ENCODE measurements at places on chromosomes 5 and 9.

- no peak for DNase-seq
Observed at GRCh38 chr5:145768863-145769262, 66.3 kb downstream of the PRELID2 start.

DNA sequence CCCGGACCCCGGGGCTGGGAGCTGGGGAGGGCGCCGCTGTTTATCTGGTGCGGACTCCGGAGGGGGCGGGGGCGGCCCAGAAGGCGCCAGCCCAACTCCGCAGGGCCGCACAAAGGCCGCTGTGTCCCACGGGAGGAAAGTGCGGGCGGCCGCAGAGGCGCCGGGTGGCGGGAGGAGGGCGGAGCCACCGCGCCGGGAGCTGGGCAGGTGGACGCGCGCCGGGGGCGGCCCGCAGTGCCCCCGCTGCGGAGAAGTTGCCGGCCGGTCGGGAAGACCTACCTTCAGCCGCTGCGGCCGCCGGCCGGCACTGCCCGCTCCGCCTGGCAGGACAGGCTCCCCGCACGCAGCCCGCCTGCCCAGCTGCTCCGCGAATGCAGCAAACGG, 43.6 kb downstream of the NACC2 start:
- DNase-seq = peak; percentile 52

DNA sequence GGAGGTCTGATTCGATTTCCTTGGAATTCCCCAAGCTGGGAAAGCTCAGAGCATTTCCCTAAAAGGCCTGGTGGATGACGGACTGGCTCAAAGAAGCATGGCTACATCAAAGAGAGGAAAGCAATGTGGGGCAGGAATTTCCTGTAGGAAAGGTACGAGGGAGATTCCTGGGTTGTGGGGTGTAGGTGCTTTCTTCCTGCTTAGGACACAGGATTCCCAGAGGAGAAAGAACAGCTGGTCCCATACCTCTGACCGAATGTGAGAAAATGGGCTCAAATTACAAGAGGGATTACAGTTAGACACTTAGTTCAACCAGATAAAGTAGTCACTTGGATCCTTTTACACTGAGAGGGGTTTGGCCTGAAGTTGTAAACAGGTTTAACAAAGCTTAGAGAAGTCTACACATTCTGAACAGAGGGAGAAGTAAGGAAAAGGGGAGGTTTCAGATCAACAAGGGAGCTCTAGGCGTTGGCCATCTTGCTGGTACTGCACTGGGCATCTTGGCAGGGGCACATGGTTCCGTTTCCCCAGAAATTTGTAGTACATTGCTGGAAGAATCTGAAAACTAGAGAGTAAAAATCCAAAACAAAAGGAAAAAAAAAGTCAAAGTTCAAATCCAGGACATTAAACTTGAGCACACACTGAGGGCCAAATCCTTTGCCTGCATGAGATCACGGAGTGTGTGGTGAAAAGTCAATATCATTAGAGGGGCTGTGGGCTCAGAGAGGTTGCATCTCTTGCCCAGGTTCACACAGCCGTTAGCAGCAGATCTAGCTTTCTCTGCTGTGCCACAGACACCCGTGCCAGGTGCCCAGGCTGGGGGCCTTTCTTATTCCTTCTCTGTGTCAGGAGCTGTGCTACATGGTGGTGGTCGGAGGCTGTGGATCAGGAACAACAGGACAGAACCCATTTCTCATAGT, 171.3 kb downstream of the RGS3 start:
- no peak for DNase-seq

DNA sequence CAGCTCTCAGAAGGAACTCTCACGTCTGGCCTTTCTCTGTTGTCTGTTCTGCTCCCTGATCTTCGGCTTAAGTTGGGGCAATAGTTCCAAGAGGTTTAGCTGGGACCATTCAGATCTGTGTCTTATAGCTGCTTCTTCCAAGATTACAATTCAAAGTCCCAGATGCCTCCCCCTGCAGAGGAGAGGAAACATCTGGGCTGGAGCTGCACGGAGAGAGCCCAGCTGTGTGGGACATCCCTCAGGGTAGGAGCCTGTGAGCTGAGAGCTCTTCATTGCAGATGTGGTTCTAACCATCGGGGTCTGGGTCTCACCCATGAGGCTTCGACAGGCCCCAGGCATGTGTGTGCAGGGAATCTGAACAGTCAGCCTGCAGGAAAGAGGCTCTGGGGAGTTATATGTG, 9.0 kb upstream of the PHF19 start:
- no peak for DNase-seq

DNA sequence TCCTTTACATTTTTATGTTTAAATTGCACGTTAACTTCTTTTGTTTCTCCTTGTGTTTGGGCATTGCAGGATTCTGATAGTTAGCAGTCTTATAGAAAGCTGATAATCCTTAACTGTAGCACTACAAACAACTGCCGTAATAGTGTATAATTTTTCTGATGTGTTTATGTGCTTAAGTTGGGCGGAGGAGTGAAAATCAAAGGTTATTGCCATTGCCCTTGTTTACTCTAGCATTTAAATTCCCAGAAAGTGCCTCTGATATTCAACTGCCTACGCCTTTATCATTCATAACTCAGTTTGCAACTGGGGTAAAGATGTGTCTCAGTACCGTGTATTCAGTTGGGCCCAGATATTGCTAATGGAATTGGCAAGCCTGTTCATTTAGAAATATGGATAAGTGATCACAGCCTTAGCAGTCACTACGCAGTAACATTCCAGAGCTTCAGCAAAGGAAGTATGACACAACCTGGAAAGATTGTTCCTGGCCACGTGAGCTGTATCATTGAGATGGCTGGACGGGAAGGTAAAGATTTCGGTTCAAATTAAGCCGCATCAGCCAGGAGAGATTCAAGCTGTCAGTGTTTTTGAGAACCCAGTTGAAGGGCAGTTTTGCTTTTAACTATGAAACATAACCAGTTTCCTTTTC, 28.1 kb upstream of the LRRTM2 start:
- peak; percentile 21 for DNase-seq

DNA sequence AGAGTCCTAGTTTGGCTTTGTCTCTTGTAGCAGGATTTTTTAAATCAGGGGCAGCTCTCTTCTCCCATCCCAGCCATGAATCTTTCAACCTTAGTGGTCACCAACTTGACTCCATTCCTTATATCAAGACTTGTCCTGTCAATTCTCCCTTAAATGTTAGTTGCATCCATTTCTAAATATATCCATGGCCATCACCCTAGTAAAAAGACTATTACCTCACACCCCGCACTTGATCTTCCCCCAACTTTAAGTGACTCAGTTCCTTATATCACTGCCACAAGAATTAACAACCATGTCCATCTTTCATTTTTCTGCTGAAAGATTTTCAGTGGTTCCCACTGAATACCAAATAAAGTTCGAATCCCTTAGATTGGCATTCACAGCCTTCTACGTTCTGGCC, 67.0 kb downstream of the STX17 start:
- DNase-seq = no peak

- DNase-seq = no peak
Observed at GRCh38 chr5:143059355-143059754, 289.2 kb downstream of the ARHGAP26 start.

GRCh38 chr9:123996731-123997421, 14.7 kb upstream of the LHX2 start:
- no peak for DNase-seq

DNA sequence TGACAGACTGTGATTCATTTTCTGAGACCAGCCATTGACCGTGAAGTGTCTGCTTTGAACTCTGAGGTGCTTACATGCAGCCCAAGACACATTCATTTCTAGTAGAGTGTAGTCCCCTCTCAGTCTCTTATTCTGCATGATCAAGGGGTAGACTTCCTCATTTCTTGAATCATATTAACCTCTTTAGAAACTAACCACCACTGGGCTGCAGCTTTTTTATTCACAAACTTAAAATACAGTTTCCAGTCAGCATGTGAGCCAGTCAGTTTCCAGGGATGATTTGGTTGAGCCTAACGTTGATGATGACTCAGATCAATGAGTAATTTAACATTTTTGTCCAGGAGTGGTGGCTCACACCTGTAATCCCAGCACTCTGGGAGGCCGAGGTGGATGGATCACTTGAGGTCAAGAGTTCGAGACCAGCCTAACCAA, 59.2 kb downstream of the OTULIN start:
- DNase-seq = no peak

GRCh38 chr9:93091056-93091452, 5.0 kb upstream of the CARD19 start:
- DNase-seq = no peak

DNA sequence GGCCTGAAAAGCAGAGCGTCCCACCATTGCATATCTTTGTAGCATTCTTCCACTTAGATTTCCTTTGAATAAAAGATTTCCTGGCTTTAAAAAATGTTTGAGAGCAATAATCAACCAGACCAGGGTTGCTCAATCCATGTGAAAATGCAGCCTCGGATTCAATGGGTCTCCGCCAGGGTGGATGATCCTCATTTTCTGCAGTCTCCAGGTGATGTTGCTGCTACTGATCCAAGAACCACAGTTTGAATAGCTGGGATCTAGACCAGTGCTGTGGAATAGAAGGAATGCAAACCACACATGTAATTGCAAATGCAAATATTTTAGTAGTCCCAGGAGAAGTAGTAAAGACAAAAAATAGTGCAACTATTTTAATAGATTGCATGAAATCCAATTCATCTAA, 317.6 kb downstream of the IRX1 start:
- no peak for DNase-seq

DNA sequence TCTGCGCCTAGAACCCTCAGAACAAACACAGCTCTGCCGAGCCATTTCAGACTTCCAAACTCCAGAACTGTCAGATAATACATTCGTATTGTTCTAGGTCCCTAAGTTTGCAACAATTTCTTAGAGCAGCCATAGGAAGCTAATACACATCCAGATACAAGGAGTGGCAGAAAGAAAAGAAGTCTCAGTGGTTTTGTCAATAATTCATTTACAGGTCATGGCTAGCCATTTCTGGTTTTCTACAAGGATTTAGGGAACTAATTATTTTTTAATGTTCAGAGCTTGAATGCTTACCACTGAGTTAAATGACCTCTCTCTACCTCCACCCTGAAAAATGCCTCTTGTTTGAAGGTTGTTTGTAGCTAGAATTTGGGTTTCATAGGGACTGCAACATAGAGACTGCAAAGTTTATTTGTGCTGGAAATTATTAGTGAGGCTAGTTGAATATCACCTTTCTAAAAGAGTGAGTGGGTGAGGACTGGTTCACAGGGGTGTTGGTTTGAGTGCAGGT, 15.5 kb upstream of the ERMP1 start:
- DNase-seq = no peak

DNA sequence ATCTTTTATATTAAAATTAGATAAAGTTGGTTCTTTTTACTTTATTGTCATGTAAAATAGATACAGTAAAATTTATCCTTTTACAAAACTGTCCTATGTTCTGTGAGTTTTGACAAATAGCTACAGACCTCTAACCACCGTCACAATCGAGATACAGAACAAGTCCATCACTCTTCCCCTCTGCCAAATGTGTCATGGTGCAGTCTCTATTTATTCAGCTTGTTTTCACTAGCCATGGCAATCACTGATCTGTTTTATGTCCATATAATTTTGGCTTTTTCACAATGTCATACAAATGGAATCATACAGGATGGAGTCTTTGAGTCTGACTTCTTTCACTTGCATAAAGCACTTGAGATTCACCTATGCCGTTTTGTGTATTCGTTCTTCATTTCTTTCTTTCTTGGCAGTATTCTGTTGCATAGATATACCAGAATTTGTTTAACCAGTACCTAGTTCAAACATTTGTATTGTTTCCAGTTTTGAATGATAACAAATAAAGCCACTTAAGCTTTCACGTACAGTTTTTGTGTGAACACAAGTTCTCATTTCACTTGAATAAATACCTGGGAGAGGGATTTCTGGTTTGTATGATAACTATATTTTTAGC, 273.2 kb upstream of the MPDZ start:
- DNase-seq = no peak

DNA sequence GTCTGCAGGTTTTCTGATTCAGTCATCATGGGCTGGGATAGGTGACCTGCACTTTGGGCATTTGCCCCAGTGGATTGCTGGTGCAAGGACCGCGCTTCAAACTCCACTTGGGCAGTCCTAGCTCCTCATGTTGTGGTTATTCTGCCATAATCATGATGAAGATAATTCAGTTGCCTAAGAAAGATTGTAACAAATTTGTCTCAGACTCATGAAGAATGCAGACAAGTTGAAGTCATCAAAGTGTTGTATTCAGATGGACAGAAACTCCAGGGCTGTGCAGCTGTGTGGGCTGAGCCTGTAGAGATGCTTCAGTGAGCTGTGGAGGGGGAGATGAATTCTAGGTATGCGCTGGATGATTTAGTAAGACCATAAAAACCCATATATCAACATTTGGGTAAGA, 38.5 kb downstream of the TARS1 start:
- no peak for DNase-seq

GRCh38 chr5:93717162-93717561, 24.2 kb downstream of the POU5F2 start:
- DNase-seq = no peak

- DNase-seq = no peak
Observed at GRCh38 chr9:115296831-115297565, 179.0 kb upstream of the TNC start.

DNA sequence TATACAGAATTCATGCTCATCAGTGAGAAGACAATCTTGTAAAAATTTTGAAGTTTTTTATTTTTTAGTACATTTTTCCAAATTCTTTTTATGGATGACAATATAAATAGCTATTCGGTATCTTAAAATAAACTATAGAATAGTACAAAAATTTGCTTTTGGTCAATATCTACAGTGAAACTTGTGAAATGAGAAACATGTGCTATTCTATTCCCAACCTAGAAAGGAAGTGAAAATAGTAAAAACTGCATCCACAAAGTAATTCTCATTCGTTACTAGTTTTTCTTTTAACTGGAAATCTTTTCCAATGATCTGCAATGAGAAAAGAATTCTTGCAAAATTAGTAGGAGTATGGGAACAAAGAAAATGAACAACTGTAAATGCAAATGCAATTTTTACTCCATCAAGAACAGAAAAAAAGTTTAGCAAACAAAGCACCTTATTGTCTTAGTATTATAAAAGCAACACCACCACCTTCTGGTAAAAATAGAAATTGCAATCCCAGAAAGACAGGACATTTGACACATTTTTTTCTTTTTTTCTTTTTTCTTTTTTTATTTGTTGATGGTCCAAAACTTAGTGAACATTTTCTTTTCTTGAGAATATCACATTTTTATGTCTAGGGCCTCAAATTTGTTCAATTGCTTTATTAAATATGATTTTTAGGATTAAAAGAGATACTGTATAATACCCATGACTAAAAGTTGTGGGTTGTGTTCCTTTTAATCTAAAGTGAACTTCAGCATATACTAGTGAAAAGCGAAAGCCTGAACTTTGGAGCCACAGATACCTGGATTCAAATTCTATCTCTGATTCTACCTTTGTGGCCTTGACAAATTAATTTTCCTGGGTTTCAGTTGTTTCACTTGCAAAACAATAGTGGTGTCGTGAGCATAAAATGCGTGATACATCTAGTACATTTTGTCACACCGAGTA, 72.3 kb downstream of the SLCO4C1 start:
- no peak for DNase-seq

All from H54 (cell line).